ENCODE measurements at places on chromosomes 4 and X.

- no peak for DNase-seq
These were observed 360.7 kb downstream of the BMPR1B start for GRCh38 chr4:95118497-95118896.

DNA sequence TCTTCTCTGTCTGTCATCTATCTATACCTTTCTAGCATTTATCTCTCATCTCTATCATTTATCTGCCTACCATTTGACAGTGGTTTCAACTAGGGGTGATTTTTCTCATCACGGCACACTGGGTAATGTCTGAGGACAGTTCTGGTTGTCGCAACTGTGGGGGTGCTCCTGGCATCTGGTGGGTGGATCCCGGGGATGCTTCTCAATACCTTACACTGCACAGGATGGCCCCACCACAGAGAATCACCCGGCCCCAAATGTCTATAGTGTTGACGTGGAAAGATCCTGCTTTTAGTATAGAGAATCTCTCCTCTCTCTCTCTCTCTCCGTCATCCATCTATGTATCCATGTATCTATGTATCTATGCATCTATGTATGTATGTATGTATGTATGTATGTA, 7.2 kb downstream of the P2RY8 start:
- DNase-seq = no peak

GRCh38 chr4:9758641-9759317, 22.7 kb upstream of the DRD5 start:
- no peak for DNase-seq

- DNase-seq = no peak
These were observed 1492.8 kb downstream of the RAPGEF2 start for GRCh38 chr4:160595646-160596045.
